SK-N-SH (cell line): ENCODE measurements at places on chromosomes 13 and 19.

GRCh38 chr19:17467471-17468301, 2.6 kb upstream of the SLC27A1 start:
- H3K27ac ChIP-seq: no peak overlapping the region
- H3K4me3 ChIP-seq: no peak overlapping the region
- H3K27me3 ChIP-seq: 0 out of 2 replicates have a peak, but pooled peaks cover under 1% of the 10 kb centered on the region
- no peak for DNase-seq
- peaks cover 6% of the 10 kb centered on the region for H3K4me1 ChIP-seq

GRCh38 chr13:107347641-107348369, 779.9 kb upstream of the ARGLU1 start:
- no peak for DNase-seq
- H3K36me3 ChIP-seq: no peaks in the 10 kb centered on the region; the same call in 1 of the 2 replicates
- no peak overlapping the region for H3K4me3 ChIP-seq
- no peaks in the 10 kb centered on the region for H3K27me3 ChIP-seq
- H3K4me1 ChIP-seq: peaks cover 5% of the 10 kb centered on the region; the same call in 1 of the 2 replicates

DNA sequence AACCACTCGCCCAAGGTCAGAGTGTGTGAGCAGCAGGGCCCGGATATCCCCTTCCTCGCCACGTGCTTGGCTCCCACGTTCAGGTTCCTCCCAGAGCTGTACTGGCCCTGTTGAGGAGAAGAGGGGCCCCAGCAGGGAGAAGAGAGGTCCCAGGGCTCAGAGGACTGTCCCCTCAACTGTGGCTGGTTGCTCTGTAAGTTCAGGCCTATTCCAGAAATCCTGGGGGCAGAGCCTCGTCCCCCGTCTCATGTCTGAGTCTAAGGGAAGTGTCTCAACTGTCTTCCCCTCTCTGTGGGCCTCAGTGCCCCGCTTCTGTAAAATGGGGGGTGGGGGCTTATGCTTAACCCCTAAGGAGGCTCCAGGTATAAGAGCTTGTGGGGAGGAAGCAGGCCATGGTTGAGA, 3.9 kb downstream of the PPP5C start:
- no peak for DNase-seq
- no peaks in the 10 kb centered on the region for H3K36me3 ChIP-seq
- H3K4me1 ChIP-seq: peaks cover 34% of the 10 kb centered on the region
- H3K27ac ChIP-seq: peak overlapping the region; percentile 53; the same call in 1 of the 2 replicates

- H3K4me3 ChIP-seq: no peak overlapping the region
- H3K27ac ChIP-seq: no peak overlapping the region
- no peaks in the 10 kb centered on the region for H3K27me3 ChIP-seq
- H3K4me1 ChIP-seq: no peaks in the 10 kb centered on the region; the same call in 1 of the 2 replicates
Measured at GRCh38 chr19:43763473-43763939, 8.7 kb upstream of the SMG9 start.

GRCh38 chr13:37929308-37929707, 59.7 kb upstream of the TRPC4 start:
- no peak overlapping the region for H3K4me3 ChIP-seq
- H3K27me3 ChIP-seq: peaks cover 11% of the 10 kb centered on the region; the same call in 1 of the 2 replicates
- H3K4me1 ChIP-seq: no peaks in the 10 kb centered on the region
- no peaks in the 10 kb centered on the region for H3K36me3 ChIP-seq
- H3K27ac ChIP-seq: no peak overlapping the region
- no peak for DNase-seq

- peaks cover 14% of the 10 kb centered on the region for H3K4me1 ChIP-seq
- no peaks in the 10 kb centered on the region for H3K27me3 ChIP-seq
- no peak overlapping the region for H3K27ac ChIP-seq
- DNase-seq: no peak
- no peak overlapping the region for H3K4me3 ChIP-seq
- peaks cover 5% of the 10 kb centered on the region for H3K36me3 ChIP-seq
Measured at GRCh38 chr13:51737609-51738008, 66.4 kb downstream of the DHRS12 start.

GRCh38 chr13:80473695-80474094, 132.8 kb upstream of the SPRY2 start:
- no peaks in the 10 kb centered on the region for H3K36me3 ChIP-seq
- H3K27me3 ChIP-seq: no peaks in the 10 kb centered on the region
- no peak overlapping the region for H3K4me3 ChIP-seq
- H3K4me1 ChIP-seq: peaks cover 8% of the 10 kb centered on the region
- no peak for DNase-seq

DNA sequence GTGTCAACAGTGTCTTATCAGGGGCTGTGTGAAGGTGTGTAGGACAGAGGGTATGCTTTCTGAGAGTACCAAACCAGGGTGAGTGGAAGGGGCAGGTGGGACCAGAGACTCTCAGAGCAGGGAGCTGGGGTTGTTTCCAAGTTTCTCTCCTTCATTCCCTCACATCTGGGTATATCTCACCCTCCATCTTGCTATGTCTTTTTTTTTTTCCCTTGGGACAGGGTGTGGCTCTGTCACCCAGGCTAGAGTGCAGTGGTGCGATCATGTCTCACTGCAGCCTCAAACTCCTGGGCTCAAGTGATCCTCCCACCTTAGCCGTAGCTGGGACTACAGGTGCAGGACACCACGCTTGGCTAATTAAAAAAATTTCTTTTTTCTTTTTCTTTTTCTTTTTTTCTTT, 10.6 kb downstream of the DAND5 start:
- H3K27ac ChIP-seq: no peak overlapping the region
- DNase-seq: no peak
- H3K27me3 ChIP-seq: no peaks in the 10 kb centered on the region
- H3K4me3 ChIP-seq: no peak overlapping the region
